ENCODE measurements at places on chromosomes 1 and 21.
A peak's percentile ranks its signal among the peaks of the same experiment; 100 is the strongest.

DNA sequence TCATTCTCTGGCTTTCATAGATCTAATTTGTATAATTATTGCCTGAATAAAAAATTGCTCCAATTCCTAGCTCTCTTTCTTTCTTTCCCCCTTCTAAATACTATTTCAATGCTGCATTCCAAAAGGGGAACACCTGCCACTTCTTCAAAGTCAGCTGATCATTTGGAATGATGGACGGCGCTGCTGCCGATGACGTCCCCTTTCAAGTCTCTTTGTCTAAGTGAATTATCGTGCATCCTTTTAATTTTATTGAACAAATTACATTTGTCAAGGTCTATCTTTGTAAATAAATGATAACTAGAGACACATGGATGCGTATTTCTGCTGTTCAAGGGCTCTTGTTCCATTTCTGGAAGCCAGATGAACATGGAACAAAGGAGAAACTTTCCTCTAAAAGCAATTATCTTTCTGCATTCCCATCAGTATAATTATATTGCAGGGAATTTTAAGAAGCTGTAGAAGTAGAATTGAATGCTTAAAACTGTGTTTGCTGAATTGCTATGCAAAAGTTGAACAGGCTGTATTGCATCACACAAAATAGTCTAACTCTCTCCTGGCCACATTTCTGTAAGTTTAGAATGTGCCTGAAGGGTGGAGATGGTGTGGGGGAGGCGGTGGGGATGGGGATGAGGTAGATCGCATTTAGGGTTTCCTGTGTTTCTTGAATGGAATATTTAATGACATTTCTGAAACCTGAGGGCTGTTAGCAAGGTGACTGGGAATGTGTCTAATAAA is 191.9 kb upstream of the LMO4 start:
- DNase-seq: no peak

DNA sequence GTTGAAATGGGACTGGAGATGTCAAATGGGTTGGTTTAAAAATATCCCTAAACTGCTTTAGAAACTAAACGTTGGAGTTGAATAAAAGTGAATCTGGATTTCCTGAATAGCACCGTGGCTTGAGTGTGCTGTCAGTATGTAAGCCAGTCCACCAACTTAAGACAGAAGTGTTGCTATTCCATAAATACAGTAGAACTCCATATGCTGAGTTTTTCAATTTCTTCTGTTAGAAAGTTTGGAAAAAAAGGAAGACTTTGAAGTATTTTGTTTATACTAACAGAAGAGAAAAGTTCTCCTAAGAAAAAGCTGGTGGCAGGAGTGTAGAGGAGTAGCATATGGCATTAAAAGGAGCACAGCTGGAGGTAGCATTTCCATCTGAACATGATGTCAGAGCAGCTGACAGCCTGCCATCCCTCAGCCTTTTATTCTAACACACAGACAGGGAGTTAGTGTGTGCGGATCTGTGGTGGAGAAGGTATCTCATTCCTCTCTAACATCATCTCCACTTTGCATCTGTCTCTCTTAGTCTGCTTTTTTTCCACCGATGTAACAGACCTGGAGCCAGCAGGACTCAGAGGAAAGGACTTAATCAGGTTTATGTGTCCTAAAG is at the start of gene ZBTB18:
TSS of gene ZBTB18 (plus strand) at position 449 of the 610 bp plus-strand sequence. CDS start at position 598, 149 bp downstream.
- no peak for DNase-seq

DNA sequence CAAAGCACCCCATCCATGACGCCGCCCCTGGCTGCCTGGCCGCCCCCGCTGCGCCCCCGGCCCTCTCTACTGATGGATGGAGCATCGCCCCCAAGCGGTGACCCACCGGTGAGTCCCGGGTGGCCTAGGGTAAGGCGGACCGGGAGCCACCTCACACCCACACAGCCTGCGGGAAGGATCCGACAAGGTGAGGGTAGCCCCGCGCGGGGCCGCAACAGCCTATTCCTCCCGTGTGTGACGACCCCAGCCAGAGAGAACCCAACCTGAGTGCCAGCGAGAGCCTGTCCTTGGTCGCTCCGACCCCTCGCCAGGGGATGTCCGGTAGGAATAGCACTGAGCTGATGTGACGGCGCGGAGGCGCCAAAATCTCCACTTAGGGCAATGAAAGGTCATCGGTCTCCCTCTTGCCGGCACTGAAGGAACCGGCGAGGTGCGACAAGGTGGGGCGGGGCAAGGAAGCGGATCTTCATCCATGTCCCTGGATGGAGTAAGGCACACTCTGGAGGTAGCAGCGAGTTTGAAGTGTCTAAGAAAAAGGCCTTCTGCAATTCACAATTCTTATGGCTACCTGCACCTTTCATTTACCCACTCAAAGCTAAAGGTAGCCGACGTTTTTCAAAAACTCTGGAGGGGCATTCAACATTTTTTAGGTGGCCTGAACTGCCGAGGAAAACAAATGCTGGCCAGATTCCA is 19.7 kb upstream of the CHIA start:
- no peak for DNase-seq

- DNase-seq: peak; percentile 37
Observed at GRCh38 chr1:17502326-17502778, 37.1 kb upstream of the ARHGEF10L start.

DNA sequence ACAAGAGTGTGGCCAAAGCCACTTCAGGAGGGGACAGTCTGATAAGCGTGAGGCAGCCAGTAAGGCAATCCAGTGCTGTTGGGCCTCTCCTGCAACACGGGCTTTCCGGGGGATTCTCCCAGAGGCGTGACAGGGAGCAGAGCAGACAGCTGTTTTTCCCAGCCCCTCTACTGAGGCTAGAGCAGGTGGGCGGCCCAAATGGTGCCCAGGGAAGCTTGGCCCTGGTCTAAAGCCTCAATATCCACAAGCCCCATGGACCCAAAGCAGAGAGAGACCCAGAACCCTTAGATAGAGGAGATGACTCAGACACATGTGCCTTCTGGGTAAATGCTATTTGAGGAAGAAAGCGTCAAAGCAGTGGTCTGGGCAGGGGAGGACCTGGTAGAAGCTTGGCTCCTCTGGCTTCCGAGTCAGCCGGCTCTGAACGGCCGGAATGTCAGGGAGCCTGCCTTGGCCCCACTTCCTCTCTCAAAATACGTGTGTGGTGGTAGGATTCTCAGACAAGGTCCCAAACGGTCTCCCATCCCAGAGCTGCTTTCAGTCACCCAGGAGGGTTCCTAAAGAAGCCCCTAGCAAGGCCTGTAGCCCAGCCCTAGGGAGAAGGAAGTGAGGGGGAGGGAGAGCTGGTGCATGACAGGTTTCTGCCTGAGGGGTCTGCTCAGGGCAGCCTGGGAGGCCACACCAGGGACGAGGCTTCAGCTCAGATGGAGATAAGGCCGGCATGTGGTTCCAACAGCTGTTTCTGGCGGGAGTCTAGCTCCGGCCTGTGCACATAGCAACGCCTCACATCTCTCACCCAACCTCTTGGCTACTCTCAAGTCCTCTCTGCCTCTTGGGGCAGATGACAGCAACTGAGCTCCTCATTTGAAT is 28.8 kb downstream of the PIK3C2B start:
- DNase-seq: no peak
